ENCODE measurements at places on chromosomes 11 and 22.

DNA sequence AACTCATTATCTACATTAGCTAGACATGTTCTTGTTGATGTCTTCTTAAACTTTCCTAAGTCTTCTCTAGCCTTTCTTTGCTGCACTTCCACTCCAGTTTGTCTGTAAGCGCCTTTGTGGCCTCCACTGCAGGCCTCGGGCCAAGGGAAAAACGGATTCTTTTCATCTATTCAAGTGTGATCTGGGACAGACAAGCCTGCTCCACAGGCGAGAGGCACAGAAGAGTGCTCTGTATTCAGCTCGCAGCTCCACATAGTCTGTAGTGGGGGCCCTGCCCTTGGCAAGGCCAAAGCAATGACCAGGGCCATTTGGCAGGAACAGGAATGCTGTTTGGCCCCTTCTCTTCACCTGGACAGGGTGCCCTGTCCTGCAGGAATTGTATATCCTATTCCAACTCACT, 84.1 kb upstream of the BARX2 start:
- DNase-seq = no peak

- DNase-seq = no peak
Observed at GRCh38 chr11:17580271-17580670, 33.2 kb downstream of the OTOG start.

DNA sequence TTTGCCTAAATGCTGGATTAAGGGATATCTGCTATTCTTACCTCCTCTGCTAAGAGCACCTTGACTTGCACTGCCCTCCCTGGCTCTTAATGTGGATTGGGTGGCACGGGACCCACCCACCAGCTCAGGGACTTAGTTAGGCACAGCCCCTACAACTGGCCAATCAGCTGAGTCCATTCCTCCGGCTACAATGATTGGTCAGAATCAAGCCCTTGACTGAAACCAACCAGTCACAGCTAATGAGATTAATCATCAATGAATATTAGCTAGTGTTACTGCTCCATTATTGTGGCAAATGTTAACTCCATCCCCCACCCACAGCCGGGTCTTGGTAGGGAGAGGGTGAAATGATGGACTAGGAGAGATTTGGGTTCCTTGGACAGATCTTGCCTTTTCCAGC, 328.0 kb downstream of the MN1 start:
- no peak for DNase-seq

- no peak for DNase-seq
Observed at GRCh38 chr22:47572443-47572842, 810.0 kb downstream of the TBC1D22A start.

GRCh38 chr22:18992543-18993198, 56.6 kb upstream of the PRODH start:
- DNase-seq = no peak

- DNase-seq = no peak
Observed at GRCh38 chr11:112166562-112166961, 610 bp upstream of the TEX12 start.

GRCh38 chr22:42716221-42716620, 4.4 kb downstream of the A4GALT start:
- no peak for DNase-seq

GRCh38 chr11:113401718-113402117, 14.1 kb downstream of the ANKK1 start:
- peak; percentile 10 for DNase-seq

GRCh38 chr11:19536131-19536530, 176.5 kb upstream of the NAV2 start:
- DNase-seq = no peak

GRCh38 chr11:70861559-70861958, 390.8 kb downstream of the SHANK2 start:
- DNase-seq = no peak

GRCh38 chr11:61542024-61542461, 33.5 kb downstream of the LRRC10B start:
- no peak for DNase-seq

DNA sequence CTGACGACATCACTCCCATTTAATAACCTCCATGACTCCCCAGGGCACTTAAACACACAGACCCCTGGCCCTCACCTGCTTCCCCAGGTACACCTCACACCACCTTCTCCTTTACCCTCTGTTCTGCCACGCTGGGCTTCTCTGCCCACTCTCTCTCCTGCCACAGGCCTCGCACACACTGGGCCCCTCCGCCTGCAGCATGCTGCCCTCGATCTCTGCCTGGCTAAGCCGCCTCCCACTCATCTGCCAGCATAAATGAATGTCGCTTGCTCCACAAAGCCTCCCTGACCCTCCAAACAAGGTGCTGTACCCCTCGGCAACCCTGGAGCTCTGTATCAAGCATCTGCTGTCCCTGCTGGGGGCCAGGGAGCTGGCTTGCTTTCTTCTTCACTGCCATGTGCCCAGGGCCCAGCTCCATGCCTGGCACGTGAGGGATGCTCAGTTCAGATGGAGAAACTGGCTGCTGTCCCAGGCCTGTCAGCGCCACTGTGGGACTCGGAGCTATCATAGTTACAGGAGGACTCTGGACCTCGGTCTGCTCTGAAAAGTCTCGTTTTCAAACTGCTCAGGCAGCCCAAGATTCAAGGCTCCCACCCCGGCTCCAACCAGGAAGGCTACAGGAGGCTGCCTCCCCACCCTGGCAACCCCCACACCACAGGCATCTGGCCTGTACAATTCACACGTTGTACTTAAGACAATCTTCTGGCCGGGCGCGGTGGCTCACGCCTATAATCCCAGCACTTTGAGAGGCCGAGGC, 11.9 kb downstream of the TTLL1 start:
- DNase-seq = no peak

GRCh38 chr11:18108254-18108653, 2.4 kb upstream of the SAAL1 start:
- DNase-seq = no peak

GRCh38 chr11:133903875-133904817, 52.6 kb downstream of the IGSF9B start:
- DNase-seq = no peak

DNA sequence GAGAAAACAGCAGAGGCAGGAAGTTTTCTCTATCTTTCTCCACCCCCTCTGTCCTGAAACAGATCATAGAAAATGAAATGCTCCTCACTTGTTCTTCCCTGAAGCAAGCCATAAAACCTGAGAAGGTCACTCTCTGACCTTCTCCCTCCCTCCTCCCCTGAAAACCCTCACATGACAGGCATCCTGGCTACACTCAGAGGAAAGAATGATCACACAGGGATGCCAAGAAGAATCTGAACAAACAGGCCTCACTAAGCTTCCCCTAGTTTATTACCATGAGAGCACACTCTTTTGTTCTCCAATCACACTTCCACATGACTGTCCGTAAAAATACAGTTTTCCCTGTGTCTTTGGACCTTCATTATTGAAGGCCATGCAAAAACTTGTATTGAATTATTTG, 300.1 kb downstream of the BUD13 start:
- no peak for DNase-seq

DNA sequence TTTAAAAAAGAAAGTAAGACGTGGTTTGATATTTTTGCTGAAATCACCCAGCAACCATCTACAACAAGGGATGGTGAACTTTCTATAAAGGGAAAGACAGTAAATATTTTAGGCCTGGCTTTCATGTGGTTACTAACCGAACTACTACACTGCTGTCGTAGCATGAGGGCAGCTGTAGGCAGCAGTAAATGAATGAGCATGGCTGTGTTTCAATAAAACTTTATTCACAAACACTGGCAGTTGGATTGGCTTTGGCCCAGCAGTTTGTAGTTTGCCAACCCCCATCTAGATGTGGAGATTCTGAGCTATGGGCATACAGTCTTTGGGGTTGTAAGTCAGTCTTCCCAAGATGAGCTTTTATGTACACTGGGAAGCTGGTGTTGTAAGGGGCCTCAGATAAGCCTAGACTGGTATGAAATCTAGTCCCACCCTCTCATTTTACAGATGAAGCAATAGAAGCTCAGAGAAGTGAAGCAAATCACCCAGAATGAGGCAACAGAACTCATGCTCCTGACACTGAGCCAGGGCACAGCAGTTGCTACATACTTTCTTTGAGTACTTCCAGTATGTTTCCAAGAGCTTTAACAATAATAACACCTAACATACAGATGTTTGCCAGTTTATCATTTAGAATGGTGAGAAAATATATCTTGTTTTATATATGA, 204.4 kb downstream of the ADAMTS15 start:
- peak; percentile 84 for DNase-seq

GRCh38 chr11:10623797-10624761, 55.6 kb upstream of the LYVE1 start:
- no peak for DNase-seq

DNA sequence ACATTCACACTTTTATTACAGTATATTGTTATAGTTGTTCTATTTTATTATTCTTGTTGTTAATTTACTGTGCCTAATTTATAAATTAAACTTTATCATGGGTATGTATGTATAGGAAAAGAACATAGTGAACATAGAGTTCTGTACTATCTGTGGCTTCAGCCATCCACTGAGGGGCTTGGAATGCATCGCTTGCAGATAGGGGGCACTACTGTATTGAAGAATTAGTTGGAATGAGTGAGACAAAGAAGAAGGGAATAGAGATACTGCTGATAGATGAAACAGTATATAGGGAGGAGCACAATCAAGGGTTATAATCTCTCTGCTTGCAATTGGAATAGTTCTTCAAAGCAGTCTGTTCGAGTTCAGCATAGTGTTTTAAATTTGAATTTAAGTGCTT, 432.2 kb downstream of the RAB38 start:
- DNase-seq = no peak

DNA sequence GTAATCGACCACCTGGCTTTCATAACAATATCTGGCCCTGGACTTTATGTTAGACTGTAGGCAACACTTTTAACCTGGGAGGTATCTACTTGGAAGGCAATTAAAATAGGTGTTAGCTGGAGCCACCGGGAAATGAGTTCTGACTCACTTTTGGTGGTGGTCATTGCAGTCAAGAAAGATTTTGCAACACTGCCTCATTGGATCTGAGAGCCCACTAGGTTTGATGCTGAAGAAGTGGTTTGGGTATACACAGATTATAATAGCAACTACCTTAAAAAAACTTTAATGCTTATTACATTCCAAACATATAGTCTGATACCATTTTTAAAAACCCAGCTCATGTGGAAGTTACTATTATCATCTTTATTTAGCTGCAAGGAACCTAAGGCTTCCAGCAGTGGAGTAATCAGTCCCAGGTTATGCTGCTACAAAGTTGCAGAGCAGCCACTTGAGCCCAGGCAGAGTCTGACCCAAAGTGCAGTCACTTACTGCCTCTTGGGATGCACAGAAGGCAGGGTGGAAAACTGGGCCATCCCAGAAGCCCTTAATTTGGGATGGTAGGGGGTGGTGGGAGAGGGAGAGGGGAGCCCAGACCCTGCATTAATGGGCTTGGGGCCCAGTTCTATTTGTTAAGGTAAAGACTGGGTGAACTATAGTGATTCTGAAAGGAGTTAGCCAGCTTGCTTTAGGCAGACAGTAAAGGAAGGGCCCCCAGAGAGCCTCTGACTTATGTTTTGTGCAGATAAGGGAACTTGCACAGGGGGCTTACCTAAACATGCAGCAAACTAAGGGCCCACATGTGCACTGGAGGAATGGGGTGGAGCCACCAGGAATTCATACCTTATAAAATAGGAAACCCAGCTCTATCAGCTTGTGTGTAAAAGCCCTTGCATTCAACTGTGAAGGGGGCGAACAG, 149.4 kb downstream of the SNX19 start:
- no peak for DNase-seq

- DNase-seq = peak; percentile 23
Observed at GRCh38 chr11:77467993-77468392, 5.9 kb downstream of the PAK1 start.

DNA sequence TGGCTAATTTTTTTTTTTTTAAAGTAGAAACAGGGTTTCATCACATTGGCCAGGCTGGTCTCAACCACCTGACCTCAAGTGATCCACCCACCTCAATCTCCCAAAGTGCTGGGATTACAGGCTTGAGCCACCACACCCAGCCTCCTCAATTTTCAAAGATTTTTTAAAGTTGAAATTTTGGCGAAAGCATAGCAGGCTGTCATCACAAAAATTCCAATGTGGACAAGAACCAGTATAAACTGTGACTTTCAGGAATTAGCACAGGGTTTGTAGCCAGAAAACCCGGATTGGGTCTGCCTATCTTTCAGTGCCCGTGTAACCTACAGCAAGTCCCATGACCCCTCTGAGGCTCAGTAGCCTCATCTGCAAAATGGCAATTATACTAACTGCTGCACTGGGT, 80.2 kb downstream of the SGSM3 start:
- DNase-seq = no peak

DNA sequence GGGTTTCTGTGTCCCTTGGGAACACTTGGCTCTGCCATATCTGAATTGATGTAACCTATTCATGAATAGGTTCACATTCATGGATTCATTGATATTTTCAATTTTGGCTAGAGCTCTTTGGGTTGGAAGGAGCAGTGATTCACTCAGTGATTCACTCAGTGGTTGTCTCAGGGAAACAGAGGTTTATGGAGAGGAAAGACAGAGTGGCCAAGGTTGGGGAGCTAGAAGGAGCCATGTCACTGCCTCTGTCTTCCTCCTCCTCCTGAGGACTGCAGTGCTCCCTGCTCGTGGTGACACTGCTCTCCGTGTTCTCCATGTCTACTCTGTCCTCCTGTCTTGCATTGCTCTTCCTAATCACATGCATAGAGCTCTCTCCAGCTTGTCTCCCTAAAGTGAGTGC, 17.4 kb downstream of the CEP164 start:
- peak; percentile 1 for DNase-seq

DNA sequence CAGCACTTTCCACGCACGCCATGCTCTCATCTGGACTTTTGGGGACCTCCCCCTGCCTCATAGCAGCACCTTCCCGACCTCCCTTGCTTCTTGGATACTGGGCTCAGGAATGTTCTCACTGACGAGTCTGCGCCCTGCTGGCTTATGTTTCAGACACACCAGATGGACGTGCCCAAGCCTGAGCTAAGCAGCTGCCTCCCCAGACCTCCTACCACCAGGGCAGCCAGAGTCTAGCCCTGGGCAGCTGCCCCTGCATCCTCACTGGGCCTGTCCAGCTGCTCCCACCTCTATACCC, 13.2 kb upstream of the RGL4 start:
- no peak for DNase-seq

DNA sequence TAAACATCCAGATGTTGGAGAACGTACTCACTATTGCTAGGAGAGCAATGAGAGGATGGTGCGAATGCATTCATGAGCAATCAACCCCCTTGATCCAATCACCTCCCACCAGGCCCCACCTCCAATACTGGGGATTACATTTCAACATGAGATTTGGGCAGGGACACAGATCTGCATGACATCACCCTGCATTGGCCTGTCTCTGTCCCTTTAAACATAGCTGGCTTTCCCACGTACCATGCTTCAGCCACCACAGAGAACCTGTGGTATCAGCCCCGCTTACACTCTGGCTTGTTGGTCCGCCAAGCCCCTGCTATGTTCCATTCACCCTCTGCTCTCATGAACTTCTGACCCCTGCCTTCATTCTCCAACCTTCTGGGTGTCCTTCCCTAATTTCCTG, 157.5 kb upstream of the E2F8 start:
- DNase-seq = no peak
